ENCODE measurements at places on chromosomes 3 and 15.

DNA sequence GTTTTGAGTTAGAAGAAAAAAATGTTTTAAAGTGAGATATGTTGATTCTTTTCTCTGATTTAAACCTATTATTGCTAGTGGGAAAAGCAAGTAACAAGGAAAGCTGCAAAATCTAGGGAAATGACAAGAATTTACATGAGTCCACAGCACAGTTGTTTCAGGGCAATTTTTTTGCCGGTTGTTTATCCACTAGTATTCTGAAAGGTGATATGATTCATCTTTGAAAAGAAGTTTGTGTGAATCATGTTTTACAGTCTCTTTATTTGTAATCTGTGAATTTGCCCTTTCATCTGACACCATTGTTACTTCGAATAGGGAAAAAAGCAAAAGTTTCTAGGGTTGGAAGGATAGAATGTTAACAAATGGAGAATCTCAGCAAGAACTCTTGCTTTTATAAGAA is 894.7 kb downstream of the OTOL1 start:
- no peak for DNase-seq

DNA sequence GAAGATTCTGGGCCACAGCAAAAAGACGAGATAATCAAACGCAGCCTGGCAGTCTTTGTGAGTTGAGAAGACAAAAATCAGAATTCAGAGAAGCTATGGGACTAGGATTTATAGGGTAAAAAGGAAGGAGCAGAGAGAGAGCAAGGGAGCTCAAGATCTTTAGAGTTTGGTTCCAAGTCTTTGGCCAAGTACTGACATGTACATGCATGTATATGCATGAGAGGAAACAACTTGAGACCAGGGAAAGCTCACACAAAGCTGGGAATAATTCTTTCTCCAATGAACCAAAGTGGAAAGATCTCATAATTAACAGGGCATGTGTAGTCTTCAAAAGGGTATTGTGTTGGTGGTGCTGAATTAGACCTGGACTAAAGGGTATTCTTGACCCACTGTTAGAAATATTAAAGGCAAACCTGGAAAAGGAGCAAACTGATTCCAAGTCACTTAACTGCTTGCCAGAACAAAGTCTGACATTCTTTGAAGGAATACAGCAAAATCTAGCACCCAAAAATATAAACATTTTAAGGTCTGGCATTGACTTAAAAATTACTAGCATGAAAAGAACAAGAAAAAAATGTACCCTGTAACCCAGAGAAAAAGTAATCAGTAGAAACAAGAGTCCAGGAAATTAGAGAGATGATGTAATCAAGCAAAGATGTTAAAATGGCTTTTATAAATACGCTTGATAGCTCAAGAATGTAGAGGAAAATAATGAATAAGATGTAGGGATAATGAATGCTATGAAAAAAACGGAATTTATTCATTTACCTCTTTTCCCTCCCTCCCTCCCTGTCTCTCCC is 226.0 kb upstream of the CGNL1 start:
- no peak for DNase-seq

GRCh38 chr3:114892131-114892879 is 254.8 kb downstream of the ZBTB20 start:
- DNase-seq, result no peak

DNA sequence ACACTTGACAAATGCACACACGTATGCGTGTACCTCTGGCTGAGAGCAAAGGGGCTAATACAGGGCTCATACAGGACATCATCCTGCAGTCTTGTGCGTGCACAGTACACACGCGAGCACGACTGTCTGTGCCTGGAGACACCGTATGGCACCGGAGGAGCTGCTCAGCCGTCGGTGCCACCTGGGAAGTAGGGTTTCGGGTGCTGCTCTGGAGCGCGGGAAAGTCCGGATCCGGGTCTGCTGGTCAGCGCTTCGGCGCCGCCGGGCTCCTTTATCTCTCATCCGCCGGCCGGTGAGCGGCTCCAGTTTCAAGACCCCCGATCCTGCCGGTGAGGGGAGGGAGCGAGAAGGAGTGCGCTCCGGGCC is 9.3 kb downstream of the FOXL2 start:
- no peak for DNase-seq

DNA sequence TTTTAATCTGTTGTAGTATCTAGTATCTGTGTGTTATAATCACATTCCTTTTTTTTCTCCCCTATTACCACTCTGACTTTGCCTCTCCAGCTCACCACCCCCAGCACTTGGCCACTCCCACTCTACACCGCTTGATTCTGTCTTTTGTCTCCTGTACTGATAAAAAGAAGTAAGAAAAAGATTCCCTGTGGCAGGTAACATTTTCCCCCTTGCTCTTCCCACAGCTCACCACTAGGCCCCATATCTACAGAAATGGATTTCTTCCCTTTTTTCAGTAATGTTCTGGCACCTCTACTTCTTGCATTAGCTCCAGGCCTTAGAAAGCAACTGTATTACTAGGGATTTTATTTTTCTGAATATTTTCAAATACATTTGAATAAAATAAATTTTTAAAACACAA is 25.6 kb downstream of the KCNH8 start:
- no peak for DNase-seq

DNA sequence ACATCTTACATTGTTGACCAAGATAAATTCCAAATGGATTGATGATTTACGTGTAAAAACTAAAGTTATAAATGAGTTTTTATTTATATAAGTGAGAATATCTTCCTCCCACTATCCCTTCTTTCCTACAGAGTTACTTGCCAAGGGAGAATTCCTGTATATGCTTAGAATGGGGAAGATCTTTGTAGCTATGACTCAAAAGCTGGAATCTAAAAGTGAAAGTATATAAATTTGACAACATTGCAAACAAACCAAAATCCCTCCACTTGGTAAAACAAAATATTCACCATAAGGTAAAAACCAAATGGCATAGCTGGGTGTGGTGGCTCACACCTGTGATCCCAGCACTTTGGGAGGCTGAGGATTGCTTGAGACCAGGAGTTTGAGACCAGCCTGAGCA is 52.7 kb upstream of the GCNT3 start:
- DNase-seq, result no peak
